ENCODE measurements at places on chromosomes 6 and 20.

DNA sequence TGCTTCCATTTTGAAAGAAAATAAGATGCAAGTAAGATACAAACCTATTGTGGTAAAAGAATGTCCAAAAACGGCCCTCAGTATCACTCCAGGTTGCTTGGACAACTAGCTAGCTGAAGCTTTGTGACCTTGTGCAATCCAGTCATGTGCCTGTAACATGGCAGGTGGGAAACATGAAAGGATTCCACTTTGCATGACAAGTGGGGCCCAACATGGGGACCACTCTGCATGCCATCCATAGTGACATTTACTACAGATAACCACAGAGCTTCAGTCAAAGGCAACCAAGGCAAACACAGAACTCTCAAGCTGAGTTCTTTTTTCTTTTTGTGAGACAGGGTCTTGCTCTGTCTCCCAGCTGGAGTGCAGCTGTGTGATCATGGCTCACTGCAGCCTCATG is 15.8 kb upstream of the FBXO9 start:
- DNase-seq, result no peak

DNA sequence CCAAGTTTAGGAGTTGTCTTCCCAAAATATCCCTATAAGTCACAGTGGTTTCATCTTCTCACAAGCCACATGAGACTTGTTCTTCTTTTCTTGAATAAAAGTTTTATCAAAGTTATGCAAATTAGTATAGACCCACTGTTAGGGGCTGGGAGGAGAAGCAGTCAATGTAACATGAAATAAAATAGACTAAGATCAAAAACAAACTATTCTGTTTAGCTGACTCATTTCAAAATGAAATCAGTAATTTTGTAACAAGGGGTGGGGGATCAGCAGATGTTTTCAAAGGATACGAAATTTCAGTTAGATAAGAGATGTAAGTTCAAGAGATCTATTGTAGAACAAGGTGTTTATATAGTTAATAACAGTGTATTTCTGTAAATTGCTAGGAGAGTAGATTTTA is 339.6 kb upstream of the PRDM1 start:
- no peak for DNase-seq

- DNase-seq, result no peak
Measured at GRCh38 chr6:21138336-21139069, 455.0 kb upstream of the SOX4 start.

- DNase-seq, result no peak
Measured at GRCh38 chr6:155418017-155418761, 37.5 kb downstream of the NOX3 start.

DNA sequence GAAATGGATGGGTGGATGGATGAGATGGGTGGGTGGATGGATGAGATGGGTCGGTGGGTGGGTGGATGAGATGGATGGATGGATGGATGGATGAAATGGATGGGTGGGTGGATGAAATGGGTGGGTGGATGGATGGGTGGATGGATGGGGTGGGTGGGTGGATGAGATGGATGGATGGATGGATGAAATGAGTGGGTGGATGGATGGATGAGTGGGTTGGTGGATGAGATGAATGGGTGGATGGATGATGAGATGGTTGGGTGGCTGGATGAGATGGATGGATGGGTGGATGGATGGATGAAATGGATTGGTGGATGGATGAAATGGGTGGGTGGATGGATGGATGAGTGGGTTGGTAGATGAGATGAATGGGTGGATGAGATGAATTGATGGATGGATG is 35.7 kb downstream of the THBS2 start:
- no peak for DNase-seq

DNA sequence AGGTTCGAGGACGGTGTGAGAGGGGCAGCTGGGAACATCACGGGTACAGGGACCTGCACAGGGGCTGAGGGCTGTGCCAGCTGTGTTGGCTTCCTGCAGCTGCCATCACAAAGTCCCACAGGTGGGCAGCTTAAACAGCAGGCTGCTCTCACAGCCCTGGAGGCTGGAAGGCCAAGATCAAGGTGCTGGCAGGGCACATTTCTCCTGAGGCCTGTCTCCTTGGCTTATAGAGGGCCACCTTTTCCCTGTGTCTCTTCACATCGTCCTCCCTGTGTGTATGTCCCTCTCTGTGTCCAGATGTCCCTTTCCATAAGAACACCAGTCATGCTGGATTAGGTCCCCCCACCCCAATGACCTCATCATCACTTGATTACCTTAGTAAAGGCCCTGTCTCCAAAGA is 15.1 kb upstream of the MPC1 start:
- DNase-seq, result no peak

GRCh38 chr6:113855500-113856374 is 1.4 kb upstream of the MARCKS start:
- no peak for DNase-seq

DNA sequence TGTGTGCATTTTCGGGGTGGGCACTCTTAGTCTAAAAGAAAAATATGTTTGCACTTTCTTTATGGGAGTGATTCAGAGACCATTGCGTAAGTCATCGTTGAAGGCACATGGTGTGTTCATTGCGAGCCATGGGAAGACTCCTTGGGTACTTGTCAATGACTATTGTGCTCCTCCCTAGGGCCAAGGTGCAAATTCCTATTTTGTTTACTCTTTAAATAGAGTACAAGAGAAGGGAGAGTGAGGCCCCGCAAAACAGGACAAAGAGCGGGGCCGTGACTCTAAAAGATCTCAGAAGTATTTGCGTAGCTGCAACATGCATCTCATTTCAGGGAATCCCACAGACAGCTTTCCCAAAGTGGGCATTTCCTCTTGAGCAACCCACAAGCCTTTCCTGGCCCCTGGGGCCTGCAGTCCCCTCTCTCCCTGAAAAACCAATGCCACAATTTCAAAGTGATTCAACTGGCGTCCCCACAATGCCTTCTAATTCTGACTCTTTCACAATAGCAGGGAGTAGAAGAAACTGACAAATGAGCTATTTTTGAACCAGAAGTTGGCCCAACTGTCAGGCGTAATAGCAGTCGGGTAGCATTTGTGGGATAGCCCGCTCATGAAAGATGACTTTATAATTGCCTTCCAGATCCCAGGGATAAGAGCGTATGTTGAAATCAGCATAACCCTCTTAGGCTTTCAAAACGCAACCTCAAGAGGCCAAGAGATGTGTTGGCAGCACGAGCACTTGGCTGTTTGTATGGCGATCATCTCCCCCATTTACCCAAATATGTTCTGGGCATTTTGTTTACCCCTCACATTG is 277.9 kb upstream of the BMP2 start:
- DNase-seq, result peak; percentile 30

- no peak for DNase-seq
Measured at GRCh38 chr6:43304361-43304760, 4.3 kb downstream of the CRIP3 start.

DNA sequence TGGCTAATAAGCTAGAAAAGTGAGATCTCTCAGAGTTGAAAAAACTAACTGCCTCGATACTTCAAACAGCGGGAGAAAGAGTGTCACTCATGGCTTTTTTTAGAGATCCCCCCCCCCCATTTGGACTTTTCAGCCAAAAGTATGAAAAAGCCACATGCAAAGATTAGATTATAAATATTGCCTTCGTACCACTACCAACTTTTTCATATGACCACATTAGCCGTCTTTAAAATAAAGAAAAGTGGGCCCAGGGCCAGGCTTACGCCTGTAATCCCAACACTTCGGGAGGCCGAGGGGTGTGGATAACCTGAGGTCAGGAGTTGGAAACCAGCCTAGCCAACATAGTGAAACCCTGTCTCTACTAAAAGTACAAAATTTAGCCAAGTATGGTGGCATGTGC is 4.4 kb downstream of the PGK2 start:
- no peak for DNase-seq

DNA sequence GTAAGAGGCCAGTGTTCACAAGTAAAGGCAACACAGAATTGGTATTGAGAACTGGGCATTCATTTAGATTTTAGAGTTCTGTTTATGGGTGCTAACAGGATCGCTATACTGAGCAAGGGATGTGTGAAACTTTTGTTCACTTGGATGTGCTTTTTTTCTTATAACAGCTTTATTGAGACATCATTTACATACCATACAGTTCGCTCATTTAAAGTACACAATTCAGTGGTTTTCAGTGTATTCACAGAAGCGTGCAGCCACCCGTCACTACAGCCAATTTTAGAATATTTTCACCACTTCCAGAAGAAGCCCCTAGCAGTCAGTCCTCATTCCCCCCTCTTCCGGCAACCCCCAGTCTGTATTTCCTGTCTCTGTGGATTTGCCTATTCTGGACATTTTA is 48.7 kb downstream of the GFRA4 start:
- no peak for DNase-seq

Data from NCI-H510A (cell line).